ENCODE measurements at places on chromosomes 11 and 22.

GRCh38 chr22:27845644-27846043, 44.1 kb upstream of the MN1 start:
- no peak for DNase-seq

GRCh38 chr11:15101072-15101709, 13.5 kb upstream of the INSC start:
- no peak for DNase-seq

DNA sequence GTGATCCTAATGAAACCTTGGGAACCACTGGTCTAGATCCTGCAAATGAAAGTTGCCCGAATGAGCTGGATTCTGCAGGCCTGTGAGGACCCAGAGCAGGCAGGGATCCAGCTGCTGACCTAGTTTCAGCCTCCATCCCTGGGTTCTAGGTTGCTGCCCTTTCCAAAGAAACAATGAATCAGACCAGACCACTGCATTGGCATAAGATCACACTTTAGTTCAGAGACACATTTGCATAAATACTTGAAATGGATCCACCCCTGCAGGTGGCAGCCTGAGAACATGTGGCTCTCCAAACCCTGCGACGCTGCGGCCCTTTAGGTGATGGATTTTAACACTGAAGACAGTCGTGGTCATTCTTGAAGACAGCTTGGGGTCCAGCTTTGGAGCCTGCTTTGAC, 23.7 kb downstream of the ADAMTS8 start:
- DNase-seq, result no peak

DNA sequence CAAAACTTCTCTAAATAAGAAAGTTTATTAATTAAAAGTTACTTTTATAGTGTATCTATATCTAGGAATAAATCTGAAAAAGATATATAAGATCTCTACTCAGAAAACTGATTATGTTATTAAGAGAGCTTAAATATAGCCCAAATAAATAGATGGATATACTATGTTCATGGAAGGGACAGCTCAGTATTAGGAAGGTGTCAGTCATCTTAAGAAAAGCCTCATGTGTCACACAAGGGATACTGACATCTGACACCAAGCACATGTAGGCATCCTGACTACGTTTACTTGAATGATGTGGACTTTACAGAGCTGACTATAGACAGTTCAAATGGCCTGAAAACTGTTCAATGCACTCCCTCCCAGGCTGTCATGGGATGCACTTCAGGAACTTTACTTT, 19.3 kb downstream of the PPARA start:
- DNase-seq, result no peak

All from activated CD8-positive, alpha-beta memory T cell treated with anti-CD3 and anti-CD28 coated beads for 48 hours (primary cell).